ENCODE measurements at places on chromosomes 3 and 15. TPM values are rescaled to one million over a fixed set of nuclear protein-coding genes. Genes with fewer than 3 reads are reported as not detected.
A peak's percentile ranks its signal among the peaks of the same experiment; 100 is the strongest.

- DNase-seq, result no peak
Observed at GRCh38 chr3:48226939-48227338, 3.6 kb downstream of the CAMP start.

DNA sequence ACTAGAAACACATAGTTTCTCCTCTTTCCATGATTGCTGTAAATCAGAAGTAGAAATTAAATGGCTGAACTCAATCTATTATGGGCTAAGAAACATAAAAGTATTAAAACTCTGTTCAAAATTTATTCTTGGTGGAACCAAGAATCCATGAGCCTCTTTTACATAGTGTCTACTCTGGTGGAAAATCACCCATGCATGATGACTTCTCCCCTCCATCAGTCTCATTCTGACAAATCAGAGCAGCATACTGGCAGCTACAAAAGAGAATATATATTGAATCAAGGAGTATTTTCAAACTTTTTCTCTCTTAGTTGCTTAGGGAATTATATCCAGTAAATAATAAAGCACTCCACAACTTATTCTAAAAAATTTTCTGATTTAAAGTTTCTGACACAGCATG is 536.9 kb upstream of the CCDC54 start:
- no peak for DNase-seq

- no peak for DNase-seq
Observed at GRCh38 chr15:69880571-69881301, 217.0 kb downstream of the TLE3 start.

- no peak for DNase-seq
Observed at GRCh38 chr3:175748087-175748730, 889.1 kb downstream of the NAALADL2 start.

DNA sequence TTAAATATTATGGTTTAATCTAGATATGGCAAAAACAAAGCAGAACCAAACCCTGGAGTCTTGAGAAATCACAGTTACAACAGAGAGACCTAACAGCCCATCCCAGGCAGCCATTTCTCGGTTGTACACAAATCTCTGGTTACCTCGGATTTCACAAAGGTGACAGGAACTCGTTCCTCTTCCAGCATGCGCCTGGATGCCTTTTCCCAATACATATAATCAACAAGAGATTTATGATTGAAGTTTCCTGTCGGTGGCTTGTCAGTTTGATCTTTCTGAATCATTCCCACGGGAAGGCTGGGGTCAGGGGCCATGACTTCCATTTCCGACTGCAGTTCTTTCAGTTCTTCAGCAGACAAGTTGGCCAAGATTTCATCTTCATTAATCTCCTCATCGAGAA is 445 bp downstream of the LMOD3 start:
- no peak for DNase-seq

GRCh38 chr15:98503970-98504369 is 144.4 kb upstream of the IGF1R start:
- DNase-seq, result peak; percentile 62

- no peak for DNase-seq
Observed at GRCh38 chr3:24680214-24680967, 185.7 kb upstream of the THRB start.

DNA sequence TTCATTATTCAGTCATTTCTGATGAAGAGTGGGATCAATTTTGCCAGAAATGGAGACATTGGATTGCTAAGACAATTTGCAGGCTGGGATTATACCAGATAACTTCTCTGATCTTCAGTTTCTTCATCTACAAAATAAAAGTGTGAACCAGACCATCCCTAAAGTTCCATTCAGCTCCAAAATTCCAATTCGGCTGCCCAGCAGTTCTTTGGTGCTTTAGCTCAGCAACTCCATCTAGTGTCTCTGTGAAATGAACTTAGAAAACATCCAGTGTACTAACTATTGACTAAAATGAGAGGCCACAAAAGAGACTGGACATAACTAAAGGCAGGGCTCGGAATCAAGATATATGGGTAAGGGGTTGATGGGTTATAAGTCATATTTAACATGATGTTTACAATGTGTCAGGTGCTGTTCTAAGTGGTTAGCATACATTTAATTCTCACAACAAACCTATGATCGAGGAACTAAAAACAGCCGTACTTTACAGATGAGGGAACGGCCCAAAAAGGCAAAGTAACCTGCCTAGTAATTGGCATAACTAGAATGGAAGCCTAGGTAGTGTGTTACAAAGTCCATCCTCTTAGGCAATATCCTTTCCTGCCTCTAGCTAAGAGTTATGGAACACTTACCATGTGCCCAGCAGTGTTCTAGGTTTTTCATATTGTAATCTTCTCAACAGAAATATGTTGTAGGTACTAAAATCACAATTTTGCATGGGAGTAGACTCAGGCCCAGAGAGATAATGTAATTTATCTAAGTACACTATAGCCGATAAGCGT is 17.0 kb downstream of the THAP10 start:
- peak; percentile 48 for DNase-seq

DNA sequence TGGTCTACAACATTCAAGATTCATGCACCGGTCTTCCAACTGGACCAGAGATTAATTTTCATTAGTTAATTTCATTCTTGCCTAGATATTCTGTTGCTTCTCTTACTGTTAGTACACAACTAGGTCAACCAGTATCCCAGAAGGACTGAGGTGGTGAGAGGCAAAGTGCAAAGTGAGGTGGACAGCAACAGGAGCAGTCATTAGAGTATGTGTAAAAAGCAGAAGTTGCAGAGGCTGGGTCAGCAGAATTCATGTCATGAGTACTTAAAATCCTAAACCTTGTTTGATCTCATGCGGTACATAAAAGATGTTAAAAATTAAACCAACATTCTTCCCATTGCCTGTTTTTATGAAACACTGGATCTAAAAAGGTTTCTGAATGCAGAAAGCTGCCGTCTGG is 46.7 kb downstream of the PARP14 start:
- no peak for DNase-seq

DNA sequence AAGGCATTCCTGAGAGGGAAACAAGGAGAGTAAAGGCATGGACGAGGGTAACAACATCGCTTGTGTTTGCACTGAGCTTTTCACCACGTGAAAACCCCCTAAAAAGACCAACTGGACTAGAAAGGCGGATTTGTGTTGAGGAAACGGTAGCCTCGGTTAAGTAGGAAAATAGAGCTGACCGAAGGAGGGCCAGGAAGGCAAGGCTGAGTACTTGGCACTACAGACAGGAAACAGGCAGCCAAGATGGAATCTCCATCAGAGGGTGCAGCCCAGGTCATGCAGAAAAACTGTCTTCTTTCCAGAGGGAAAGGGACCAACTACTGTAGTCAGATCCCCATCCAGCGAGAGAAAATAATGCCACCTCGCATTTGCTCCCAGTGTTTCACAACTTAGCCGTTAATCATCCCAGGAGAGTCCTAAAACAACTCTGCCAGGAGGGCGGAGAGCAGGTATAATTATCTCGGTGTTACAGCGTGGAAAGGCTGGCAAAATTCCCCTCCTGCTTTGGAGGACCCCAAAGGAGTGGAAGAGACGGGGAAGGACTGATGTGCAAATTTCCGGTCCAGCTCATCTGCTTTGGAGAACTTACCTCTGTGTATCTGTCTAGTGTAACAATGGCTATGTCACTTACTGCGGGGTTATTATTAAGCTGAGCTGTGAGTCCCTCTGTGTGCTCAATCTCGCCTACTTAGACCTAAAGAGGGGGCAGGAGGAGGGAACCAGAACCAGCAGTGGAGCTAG is 77.2 kb downstream of the MYO1E start:
- DNase-seq, result no peak

DNA sequence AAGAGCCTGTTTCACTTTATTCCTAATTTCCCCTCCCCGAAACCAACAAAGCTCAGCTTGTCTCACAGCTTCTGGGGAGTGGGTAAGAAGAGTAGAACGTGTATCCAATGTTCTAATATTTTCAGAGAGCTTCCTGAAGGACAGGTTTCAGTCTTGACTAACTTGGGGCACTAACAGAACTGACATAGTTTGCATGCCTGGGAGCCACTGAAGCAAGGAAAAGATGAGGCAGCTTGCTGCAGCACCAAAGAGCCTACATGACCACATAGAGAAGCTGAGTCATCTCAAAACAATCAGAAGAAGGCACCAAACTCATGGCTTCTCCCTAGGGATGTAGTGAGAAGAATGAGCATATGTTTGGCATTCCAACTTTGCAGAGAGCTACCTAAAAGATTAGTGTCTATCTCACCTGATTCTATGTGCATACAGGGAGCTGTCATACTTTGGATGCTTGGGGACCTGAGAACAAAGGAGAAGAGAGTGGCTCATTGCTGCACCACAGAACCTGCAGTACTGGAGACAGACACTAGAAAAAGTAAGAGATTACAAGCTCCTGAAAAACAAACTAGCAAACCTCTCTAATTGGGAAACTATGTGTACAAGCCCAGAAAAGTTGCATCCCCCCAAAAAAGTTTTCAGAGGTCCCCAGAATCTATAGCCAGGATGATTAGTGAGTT is 86.9 kb downstream of the DCLK3 start:
- DNase-seq, result peak; percentile 87

DNA sequence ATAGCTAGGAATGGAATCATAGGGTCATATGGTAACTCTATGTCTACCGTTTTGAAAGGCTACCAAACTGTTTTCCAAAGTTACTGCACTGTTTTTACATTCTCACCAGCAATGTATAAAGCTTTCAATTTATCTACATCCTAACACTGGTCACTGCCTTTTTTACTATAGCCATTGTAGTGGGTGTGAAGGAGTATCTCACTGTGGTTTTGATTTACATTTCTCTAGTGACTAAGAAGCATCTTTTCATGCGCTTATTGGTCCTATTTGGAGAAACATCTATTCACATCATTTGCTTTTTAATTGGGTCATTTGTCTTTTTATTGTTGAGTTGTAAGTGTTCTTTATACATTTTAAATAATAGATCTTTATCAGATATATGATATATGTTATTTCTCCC is 53.3 kb downstream of the PIK3R4 start:
- DNase-seq, result no peak

GRCh38 chr3:127172211-127172610 is 20.7 kb upstream of the PRR23E start:
- DNase-seq, result no peak

DNA sequence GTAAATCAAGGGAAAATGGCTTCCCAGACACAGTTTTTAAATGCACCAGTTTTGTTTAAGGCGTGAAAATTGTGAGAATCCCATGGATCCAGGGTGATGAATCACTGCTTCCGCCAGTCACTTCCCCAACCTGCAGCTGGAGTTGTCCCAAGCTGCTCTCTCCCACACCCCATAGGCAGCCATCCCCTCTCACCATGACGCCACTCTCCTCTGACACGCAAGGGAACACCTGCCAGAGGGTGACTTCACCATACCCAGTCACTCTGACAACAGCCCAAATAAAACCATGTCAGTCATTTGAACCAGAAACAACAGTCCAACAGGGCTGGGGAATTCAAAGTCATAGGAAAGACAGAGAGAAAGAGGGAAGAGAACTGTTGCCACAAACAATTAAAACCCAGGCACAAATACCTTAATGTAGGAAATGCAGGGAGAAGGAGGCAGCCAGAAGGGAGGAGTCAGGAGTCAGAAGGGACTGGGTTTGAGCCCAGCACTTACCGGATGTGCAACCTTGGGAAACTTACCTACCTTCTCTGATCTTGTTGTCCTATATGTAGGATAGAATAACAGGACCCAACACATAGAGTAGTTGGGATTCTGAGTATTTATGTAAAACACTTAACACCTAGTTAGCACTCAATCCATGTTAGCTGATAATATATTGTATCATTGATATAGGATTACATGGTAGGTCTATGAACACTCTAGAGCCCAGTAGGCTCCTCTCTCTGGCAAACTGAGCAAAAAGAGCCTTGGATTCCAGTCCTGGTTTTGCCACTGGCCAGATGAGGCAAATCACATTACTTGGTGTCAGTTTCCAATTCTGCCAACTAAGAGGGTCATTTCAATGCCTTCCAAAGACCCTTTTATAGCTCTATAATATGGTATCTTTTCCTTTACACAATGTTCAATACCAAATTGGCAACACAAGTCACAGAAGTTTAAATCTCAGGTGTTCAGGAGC is 326.3 kb upstream of the ICE2 start:
- no peak for DNase-seq

- DNase-seq, result no peak
Observed at GRCh38 chr15:68204361-68204760, 771 bp downstream of the CALML4 start.

DNA sequence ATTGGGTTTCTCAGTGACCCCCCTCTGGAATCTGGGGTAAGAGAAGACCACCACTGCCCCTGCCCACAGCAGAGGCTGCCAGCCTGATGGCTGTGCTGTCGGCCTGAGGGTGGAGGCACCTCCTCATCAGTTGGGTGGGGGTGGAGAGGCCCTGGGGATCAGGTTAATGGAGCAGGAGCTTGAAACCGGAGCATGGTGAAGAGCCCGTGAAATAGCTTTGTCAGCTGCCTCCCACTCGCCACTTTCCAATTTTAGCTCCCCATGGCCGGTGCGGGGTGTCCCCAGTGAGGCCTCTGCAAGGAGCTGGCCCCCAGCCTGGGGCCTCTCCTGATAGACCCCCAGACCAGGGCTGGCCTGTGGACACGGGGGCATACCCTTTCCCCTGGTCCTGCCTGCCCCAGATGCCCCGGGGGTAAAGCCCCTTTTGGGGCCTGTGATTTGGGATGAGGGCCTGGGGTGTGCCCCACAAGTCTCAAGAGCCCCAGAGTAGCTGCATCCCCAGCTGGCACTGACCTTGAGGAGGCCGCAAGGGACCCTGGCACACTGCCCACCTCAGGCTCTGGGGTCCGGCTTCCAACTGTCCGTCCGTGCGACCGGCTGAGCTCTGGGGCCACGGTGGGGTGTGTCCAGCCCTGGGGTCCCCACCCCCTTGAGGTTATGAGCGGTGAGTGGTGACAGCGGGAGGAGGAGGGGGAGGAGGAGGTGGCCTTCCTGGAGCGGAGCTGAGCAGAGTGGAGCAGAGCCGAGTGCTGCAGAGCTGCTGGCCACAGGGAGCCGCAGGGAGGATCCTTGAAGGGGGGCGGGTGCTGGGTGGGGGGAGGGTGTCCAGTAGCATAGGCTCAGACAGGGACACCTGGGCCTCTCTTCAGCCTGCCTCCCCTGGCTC is at the start of gene HHATL:
Gene HHATL, minus strand, starts transcription at position 733 of the 886 bp plus-strand sequence. CDS start 1,972 bp downstream, outside the sequence.
- no peak for DNase-seq

MORC1 gene
- not detected for total RNA-seq

TUSC7 gene
- not detected for total RNA-seq

SV2B gene
- not detected for total RNA-seq

PYGO1 gene
- 6.7 TPM for total RNA-seq

IL16 gene
- not detected for total RNA-seq

EPHB3 gene
- total RNA-seq, result 6.6 TPM

UBE2E2 gene
- 44.2 TPM for total RNA-seq

SLITRK3 gene
- total RNA-seq, result not detected

ACTL6A gene
- 52.2 TPM for total RNA-seq

SEC61A1 gene
- total RNA-seq, result 497 TPM

ATP10A gene
- 39.5 TPM for total RNA-seq

INSYN1 gene
- 0.31 TPM for total RNA-seq

ECT2 gene
- 52.8 TPM for total RNA-seq

EFCC1 gene
- total RNA-seq, result not detected

UROC1 gene
- total RNA-seq, result not detected
